Stimulated activated naive B cell treated with anti-CD40 and anti-IgM and Interleukin-4, amounts not matched to agents 10 μg/mL and 1 μg/mL and 100 μg/mL, for 72 hours (primary cell): ENCODE measurements at places on chromosomes 12 and 14.

- no peak overlapping the region for H3K27ac ChIP-seq
- H3K27me3 ChIP-seq = no peaks in the 10 kb centered on the region
These were observed 200.6 kb downstream of the BCAT1 start for GRCh38 chr12:24748326-24748725.

DNA sequence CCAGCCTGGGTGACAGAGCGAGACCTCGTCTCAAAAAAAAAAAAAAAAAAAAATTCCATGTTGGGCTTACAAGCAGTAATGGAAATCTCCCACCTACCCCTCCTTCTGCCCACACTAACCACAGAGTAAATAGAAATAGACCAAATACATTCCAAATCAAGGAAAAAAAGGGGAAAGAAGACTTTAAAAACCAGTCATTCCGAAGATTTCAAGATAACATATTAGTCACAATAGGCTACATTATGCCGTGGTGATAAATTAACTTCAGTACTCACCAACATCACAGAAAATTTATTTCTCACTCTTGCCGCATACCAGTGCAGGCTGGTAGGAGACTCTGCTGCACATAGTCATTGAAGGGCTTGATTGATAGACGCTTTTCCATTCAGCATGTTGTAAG lies 15.5 kb upstream of the ETV6 start:
- DNase-seq = no peak
- no peak overlapping the region for H3K4me3 ChIP-seq
- H3K36me3 ChIP-seq = peaks cover 1% of the 10 kb centered on the region
- H3K4me1 ChIP-seq = peaks cover 3% of the 10 kb centered on the region
- no peaks in the 10 kb centered on the region for H3K27me3 ChIP-seq
- H3K27ac ChIP-seq = no peak overlapping the region

GRCh38 chr12:108355069-108355468 lies 16.0 kb upstream of the CMKLR1 start:
- H3K27ac ChIP-seq = no peak overlapping the region
- no peaks in the 10 kb centered on the region for H3K36me3 ChIP-seq
- H3K4me1 ChIP-seq = peaks cover under 1% of the 10 kb centered on the region
- no peak overlapping the region for H3K4me3 ChIP-seq

- H3K27me3 ChIP-seq = no peaks in the 10 kb centered on the region
- H3K36me3 ChIP-seq = no peaks in the 10 kb centered on the region
- DNase-seq = no peak
- H3K27ac ChIP-seq = no peak overlapping the region
These were observed 215.5 kb downstream of the PIK3C2G start for GRCh38 chr12:18476861-18477260.

- H3K27me3 ChIP-seq = no peaks in the 10 kb centered on the region
- no peak overlapping the region for H3K27ac ChIP-seq
- H3K4me3 ChIP-seq = no peak overlapping the region
These were observed 11.5 kb upstream of the KANSL2 start for GRCh38 chr12:48693572-48693971.

DNA sequence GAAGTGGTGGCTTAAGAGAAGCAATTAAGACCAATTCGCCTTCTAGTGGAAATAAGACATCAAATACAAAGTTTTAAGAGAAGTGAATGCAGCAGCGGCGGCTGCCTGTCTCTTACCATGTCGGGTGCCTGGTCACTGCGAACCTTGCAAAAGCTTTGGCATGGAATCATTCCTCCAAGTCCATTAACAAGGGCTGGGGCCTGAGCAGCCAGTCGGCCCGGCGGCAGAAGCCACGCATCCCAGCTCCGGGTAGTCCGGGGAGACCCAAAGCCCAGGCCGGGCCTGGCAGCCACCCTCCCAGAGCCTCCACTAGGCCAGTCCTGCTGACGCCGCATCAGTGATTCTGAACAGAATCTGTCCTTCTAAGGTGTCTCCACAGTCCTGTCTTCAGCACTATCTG lies 321.0 kb downstream of the TMEM121 start:
- H3K27me3 ChIP-seq = no peaks in the 10 kb centered on the region
- peak overlapping the region; percentile 67 for H3K27ac ChIP-seq
- peaks cover 82% of the 10 kb centered on the region for H3K4me1 ChIP-seq
- peaks cover 73% of the 10 kb centered on the region for H3K36me3 ChIP-seq
- H3K4me3 ChIP-seq = no peak overlapping the region
- no peak for DNase-seq

DNA sequence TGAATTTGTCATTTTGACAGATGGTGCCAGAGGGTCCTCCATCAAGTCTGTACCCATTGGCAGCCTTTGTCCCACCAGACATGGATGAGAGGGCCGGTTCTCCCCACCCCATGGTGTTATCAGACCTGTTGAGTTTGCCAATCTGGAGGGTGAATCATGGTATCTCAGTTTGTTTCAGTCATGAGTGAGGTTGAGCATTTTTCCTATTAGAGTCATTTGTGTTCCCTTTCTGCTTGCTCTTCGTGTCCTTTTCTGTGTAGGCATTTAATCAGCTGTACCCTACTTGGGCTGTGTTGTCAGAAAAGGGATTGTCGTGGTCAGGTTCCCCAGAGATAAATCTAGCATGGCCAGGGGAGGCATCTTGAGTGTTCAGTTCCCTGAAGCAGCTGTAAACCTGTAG lies 30.5 kb downstream of the SLC24A4 start:
- H3K4me1 ChIP-seq = no peaks in the 10 kb centered on the region
- no peaks in the 10 kb centered on the region for H3K36me3 ChIP-seq
- DNase-seq = no peak
- peaks cover 20% of the 10 kb centered on the region for H3K27me3 ChIP-seq
- H3K27ac ChIP-seq = no peak overlapping the region

DNA sequence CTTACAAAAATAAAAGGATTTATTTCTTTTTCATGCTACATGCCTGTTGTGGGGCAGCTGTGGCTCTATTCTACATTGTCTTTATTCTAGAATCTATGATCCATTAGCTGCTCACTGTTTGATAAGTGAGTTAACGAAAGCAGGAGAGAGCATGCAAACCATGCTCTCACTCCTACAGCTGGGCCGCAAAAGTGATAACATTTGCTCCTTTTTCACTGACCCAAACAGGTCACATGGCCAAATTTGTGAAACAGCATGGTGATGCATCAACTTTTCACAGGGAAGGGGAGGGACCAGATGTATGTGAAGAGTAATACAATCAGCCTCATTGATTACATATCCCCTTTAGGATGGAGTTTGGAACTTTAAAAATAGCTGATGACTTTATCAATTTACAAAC lies 456.9 kb upstream of the SYT1 start:
- H3K27me3 ChIP-seq = no peaks in the 10 kb centered on the region
- no peaks in the 10 kb centered on the region for H3K36me3 ChIP-seq
- no peak for DNase-seq

DNA sequence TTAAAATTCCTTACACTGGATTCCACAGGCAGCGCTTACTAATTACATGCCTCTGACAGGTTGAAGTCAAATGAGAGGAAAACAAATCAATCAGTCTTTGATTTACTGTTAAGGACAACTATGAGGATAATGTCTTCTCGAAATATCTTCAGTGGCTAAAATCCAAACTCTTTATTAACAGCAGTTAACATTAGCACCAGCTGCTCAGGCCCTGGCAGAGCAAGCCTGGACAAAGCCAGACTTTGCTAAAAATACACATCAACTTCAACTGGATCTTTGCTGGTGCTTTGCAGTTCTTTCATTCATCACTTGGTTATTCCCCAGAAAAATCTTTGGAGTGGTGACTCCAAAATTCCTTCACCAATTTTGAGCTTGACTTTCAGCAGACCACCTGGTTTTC lies 98.7 kb downstream of the HECTD4 start:
- H3K4me1 ChIP-seq = peaks cover 2% of the 10 kb centered on the region
- H3K36me3 ChIP-seq = peaks cover 13% of the 10 kb centered on the region

DNA sequence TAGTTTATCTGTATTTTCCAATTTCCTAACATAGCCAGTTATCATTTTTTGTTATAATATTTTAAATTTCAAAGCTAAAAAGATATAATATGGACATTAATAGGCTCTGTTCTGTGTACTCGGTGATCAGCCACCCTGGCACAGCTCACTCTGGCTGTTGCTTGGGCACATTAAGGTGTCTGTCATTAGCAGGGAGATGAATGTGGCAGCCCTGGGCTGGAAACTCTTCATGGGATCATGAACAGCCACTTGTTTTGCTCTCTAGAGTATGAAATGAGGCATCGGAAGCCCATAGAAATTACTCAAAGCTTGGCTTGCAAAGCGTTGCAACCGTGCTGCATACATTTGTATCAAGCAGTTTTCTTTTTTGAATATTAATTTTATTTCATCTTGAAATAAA lies 233.2 kb downstream of the DACT1 start:
- H3K4me3 ChIP-seq = no peak overlapping the region
- no peaks in the 10 kb centered on the region for H3K36me3 ChIP-seq
- no peaks in the 10 kb centered on the region for H3K4me1 ChIP-seq

GRCh38 chr12:29346769-29347421 lies 34.1 kb downstream of the ERGIC2 start:
- H3K4me3 ChIP-seq = no peak overlapping the region
- peaks cover 24% of the 10 kb centered on the region for H3K36me3 ChIP-seq
- peaks cover 2% of the 10 kb centered on the region for H3K4me1 ChIP-seq
- H3K27ac ChIP-seq = no peak overlapping the region
- DNase-seq = no peak
- H3K27me3 ChIP-seq = no peaks in the 10 kb centered on the region

DNA sequence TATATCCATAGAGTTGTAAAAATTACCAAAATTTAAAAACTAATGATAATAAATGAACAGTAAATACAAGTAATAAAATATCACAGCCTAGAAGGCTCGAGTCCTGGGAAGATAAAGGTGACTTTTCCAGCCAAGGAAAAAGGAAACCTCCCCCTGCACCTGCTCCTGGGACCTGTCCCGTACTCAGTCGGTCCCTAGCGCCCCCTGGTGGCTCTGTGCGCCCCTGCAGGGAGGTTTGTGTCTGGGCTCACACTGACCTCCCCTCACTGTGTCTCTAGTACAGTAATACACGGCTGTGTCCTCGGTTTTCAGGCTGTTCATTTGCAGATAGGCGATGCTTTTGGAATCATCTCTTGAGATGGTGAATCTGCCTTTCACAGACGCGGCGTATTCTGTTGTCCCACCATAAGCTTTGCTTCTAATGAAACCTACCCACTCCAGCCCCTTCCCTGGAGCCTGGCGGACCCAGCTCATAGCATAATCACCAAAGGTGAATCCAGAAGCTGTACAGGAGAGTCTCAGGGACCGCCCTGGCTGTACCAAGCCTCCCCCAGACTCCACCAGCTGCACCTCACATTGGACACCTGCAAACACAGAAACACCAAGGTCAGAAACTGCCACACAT lies 1030.4 kb downstream of the TMEM121 start:
- no peaks in the 10 kb centered on the region for H3K27me3 ChIP-seq
- H3K4me1 ChIP-seq = peaks cover 8% of the 10 kb centered on the region
- no peaks in the 10 kb centered on the region for H3K36me3 ChIP-seq

- DNase-seq = no peak
- H3K4me3 ChIP-seq = no peak overlapping the region
- peaks cover 27% of the 10 kb centered on the region for H3K36me3 ChIP-seq
- H3K27me3 ChIP-seq = no peaks in the 10 kb centered on the region
These were observed 37.1 kb downstream of the FUT8 start for GRCh38 chr14:65449647-65450046.

DNA sequence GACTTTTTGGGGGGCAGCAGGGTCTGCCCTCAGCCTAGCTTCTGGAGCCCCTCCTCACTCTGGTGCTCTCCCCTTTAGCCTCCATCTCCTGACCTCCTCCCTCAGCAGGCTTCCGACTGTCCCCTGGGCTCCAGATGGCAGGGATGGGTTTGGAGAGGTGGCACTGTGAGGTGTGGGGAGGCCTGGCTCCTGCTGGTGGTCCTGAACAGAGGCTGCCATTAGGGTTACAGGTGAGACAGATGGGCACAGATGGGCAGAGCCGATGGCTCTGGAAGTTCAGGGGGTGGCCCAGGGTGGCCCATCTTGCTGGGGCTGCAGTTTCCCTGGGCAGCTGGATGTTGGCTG lies 68.5 kb upstream of the BEGAIN start:
- H3K27ac ChIP-seq = no peak overlapping the region
- no peak overlapping the region for H3K4me3 ChIP-seq
- no peak for DNase-seq
- H3K4me1 ChIP-seq = peaks cover 12% of the 10 kb centered on the region

DNA sequence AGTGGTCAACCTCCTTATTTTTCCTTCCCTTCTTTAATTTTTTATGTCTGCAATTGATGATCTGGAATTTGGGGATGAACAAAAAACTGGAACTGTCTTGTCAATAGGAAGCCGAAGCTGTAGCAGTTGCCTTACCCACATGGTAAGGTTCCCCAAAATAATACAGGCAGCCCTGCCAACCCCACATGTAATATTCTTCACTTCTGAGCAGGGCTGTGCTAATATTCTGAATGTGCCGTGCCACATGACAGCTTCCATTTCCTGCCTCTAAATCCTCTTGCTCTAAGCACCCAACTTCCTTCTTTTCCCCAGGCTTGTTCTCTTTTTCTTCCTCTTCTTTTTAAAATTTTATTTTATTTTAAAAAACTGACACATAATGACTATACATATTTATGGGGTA lies 39.6 kb downstream of the GPATCH2L start:
- H3K4me3 ChIP-seq = no peak overlapping the region
- H3K27ac ChIP-seq = peak overlapping the region; percentile 21
- H3K4me1 ChIP-seq = peaks cover 44% of the 10 kb centered on the region

DNA sequence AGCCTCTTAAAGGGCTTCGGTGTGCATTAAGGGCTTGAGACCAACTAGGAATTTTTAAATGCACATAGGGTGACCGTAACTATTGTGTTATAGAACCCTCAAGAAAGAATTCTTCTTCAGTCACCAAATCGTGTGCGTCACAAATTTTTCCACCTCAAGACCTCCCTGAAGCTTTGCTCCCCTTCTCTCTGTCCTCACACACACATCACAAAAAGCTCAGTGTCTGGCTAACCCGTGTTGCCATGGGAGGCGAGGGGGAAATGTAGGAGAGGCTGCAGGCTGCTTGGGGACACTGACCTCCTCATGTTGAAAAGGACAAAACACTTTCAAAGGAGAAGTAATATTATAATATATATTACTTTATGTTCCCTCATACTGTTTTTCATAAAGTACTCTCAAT lies 10.6 kb downstream of the SSPN start:
- H3K27me3 ChIP-seq = no peaks in the 10 kb centered on the region
- no peak overlapping the region for H3K27ac ChIP-seq
- DNase-seq = no peak
- no peak overlapping the region for H3K4me3 ChIP-seq
- H3K36me3 ChIP-seq = no peaks in the 10 kb centered on the region
- no peaks in the 10 kb centered on the region for H3K4me1 ChIP-seq

DNA sequence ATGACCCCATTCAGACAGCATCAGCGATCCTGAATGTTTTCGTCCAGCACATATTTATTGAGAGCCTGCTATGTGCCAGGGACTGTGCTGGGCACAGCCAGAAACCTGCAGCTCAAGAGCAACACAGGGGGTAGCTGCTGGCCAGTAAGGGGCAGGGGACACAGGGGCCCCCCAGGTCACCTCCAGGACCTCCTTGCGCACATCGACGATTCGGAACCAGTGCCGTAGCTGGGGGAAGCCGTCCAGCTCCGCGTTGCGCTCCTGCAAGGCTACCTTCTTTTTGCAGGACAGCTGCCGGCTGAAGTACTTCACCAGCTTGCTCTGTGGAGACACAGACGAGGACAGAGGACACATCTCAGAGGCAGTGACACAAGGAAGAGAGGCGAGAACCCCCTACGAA lies 108.7 kb downstream of the KSR2 start:
- H3K4me3 ChIP-seq = no peak overlapping the region
- no peaks in the 10 kb centered on the region for H3K36me3 ChIP-seq
- H3K27me3 ChIP-seq = peaks cover 6% of the 10 kb centered on the region
- no peak overlapping the region for H3K27ac ChIP-seq
- no peak for DNase-seq
- H3K4me1 ChIP-seq = no peaks in the 10 kb centered on the region
